ENCODE measurements at places on chromosomes 2 and 18.

- peak; percentile 91 for DNase-seq
Measured at GRCh38 chr2:128318776-128319464, at the start of gene HS6ST1. Gene HS6ST1, minus strand, starts transcription at chr2:128318868. Its CDS starts 305 bp downstream, at chr2:128318563.

GRCh38 chr2:53786352-53786704 lies 425 bp downstream of the ASB3 start:
- DNase-seq: peak; percentile 39

GRCh38 chr2:88074854-88075292 lies 7.2 kb downstream of the SMYD1 start:
- no peak for DNase-seq

DNA sequence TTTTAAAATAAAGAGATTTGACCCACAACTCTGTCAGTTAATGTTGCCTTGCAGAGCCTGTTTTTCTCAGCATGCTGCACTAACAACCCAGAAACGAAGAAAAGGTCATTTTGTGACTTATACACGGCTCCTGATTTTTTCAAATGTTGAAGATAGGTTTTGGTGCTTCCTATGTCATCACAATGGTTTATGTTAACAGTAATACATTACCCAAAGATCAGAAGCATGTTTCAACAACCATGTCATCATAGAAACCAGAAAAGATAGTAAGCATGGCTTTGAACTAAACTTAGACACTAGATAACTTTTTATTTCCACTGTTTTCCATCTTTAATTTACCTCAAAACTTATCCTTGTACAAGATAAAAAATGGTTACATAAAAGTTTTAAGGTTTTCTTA lies 10.1 kb downstream of the BAZ2B start:
- no peak for DNase-seq

DNA sequence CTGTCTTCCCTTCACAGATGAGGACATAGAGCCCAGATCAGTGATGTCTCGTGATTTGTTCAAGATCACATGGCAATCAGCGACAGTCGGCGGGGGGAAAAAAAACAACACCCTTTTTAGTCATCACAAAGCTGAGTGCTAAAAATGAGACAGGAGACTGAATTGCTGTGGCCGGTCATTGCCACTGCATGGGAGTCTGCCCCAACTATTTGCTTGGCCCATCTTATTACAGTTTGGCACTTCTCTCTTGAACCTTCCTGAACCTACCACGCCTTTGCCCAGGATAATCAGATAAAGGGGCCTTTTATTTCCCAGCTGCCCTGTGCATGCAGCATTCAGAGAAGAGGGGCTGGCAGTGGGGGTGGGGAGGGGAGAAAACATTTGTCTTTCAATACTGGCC lies 42.7 kb downstream of the SETBP1 start:
- DNase-seq: no peak

DNA sequence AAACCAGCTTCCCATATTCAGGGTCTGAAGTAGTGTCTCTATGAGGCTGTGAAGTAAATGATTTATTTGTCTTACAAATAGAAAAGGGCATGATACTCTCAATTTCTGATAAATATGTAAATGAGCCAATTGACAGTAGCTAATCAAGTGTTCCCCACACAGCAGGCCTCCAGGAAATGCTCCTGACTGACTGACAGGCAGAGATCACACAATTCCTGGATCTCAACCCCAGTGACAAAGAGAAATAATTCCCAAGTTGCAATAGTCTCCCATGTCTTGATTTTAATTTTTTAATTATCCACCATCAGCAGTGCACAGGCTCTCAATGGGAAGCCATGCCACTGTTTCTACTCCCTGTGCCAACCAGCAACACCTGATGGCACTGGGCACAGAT lies 390.4 kb downstream of the SOX11 start:
- no peak for DNase-seq

DNA sequence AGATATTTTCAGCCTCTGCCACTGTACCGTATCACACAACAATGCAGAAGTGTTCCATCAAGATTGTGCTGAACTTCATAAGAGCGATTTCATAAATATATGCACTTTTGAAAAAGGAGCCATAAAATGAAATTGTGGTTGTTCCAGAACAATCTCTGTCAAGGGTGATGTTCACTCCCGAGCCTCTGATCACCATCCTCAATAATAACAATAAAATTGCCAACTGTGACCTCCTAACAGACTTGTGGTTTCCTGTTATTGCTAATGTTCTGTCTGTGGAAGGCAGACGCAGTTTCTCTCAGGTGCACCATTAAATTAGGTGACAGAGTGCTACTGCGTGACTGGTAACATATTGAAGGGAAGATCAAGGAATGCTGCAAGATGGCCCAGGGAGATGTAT lies 383.7 kb downstream of the SOCS6 start:
- DNase-seq: no peak

Measured in activated naive CD4-positive, alpha-beta T cell treated with Interleukin-2 at 50 U/mL for 16 hours (primary cell).